ENCODE measurements at places on chromosomes 16 and 17.

- no peak for ATAC-seq
These were observed 8.3 kb downstream of the KRABD2 start for GRCh38 chr17:8368193-8368592.

DNA sequence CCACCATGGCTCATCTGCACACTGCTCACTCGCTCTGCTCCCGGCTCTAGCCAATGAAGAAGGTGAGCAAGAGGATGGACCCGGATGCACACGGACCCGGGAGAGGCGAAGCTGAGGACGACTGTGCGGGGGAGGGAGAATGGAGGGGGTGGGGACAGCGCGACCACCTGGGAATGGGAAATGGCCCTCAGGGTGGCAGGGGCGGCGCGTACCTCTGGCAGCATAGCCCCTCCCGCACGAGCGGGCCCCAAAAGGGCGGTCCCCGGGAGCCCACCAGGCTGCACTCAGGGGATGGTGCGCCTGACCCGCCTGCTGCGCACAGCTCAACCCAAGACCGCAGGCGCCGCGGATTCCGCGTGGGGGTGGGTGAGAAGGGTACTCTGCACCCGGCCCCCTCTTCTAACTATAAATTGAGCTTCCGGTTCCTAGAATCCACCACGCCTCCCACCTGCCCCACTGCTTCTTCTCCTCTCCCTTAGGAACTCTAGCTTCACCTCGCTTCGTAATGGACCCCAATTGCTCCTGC, 6.1 kb downstream of the MT1H start:
- ATAC-seq: no peak

DNA sequence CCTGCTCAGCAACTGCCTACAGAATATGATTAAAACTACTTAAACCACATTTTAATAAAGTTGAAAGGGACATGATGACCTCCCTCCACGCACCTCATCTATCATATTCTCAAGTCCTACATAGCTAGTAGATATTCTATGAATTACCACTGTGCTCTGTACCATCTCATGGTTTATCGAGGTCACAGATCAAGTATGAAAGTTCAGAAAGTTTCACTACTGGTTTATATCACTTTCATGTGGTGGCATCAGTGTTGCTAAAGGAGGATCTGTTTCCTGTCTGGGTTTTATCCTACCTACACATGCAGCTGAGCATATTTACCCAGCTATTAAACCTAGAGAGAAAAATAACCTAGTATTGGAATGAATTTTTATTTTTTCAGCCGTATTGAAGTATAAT, 214.9 kb upstream of the MON1B start:
- ATAC-seq: no peak

- no peak for ATAC-seq
These were observed 13.3 kb upstream of the CRK start for GRCh38 chr17:1469231-1469852.

All from esophagus mucosa (tissue), 1 donor.